Natural killer cell (primary cell): ENCODE measurements at places on chromosomes 13 and 19. TPM values are rescaled to one million over a fixed set of nuclear protein-coding genes. Genes with fewer than 3 reads are reported as not detected.

DNA sequence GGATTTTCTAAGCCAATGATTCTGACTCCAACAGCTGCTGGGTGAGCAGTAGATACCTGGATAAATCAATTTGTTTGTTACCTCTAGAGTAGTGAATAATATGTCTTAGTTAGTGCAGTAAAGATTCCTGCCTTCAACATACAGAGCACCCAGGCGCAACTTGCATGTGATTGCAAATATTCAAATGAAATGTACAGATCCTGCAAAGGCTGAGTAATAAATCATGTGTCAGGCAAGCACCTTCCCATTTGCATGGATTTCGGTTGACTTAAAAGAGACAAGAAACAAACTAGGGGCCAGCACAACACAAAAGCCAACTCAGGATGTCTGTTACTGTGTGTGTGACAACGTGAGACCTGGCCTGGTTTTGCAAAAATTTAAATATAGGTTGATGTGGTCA, 79.7 kb downstream of the TNFSF11 start:
- H3K36me3 ChIP-seq: no peaks in the 10 kb centered on the region
- H3K27ac ChIP-seq: no peak overlapping the region
- no peak for DNase-seq
- no peaks in the 10 kb centered on the region for H3K27me3 ChIP-seq

DNA sequence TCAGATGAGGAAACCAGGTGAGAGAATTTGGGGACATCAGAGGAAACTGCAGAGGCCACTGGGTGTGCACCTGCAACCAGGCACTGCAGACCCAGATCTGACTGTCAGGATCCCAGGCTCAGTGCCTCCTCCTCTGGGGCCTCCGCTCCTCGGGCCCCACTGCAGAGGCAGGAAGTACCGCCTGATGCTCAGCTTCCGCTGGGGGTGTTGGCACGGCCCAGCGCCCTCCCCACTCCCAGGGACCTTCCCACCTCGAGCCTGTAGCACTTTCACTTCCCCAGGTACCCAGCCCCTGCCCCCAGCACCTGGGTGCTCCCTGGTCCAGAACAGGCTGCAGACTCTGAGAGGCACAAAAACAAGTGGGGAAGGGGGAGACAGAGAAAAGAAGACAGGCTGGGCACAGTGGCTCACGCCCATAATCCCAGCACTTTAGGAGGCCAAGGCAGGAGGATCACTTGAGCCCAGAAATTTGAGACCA, 1.4 kb upstream of the CD37 start:
- no peaks in the 10 kb centered on the region for H3K27me3 ChIP-seq
- H3K4me3 ChIP-seq: peak overlapping the region; percentile 2
- peak; percentile 89 for DNase-seq
- H3K4me1 ChIP-seq: peaks cover 75% of the 10 kb centered on the region
- peaks cover 30% of the 10 kb centered on the region for H3K36me3 ChIP-seq

VAV1 gene
- 164 TPM for total RNA-seq

DNA sequence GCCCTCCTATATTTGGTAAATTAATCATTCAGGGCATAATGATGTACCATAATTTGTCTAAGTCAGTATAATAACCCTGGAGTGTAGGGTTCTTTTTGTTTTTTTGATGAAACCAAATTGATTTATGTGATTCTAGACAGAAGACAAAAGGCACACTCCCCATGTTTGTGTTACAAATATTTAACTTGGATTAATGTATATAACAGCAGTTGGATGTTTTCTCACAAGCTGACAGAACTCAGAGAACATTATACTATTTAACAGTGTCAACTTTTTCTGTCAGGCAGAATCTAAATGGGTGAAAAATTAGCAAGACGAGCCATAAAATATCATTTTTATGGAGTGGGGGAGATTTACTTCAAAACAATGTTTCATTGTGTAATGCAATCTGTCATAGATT, 15.2 kb downstream of the CBY2 start:
- H3K36me3 ChIP-seq: no peaks in the 10 kb centered on the region
- no peak overlapping the region for H3K4me3 ChIP-seq
- H3K27me3 ChIP-seq: no peaks in the 10 kb centered on the region
- no peaks in the 10 kb centered on the region for H3K4me1 ChIP-seq

- DNase-seq: no peak
- H3K27ac ChIP-seq: no peak overlapping the region
- H3K4me1 ChIP-seq: peaks cover 31% of the 10 kb centered on the region
- H3K36me3 ChIP-seq: no peaks in the 10 kb centered on the region
- H3K27me3 ChIP-seq: peaks cover 10% of the 10 kb centered on the region
Measured at GRCh38 chr19:54420383-54421168, 5.3 kb downstream of the TTYH1 start.

DNA sequence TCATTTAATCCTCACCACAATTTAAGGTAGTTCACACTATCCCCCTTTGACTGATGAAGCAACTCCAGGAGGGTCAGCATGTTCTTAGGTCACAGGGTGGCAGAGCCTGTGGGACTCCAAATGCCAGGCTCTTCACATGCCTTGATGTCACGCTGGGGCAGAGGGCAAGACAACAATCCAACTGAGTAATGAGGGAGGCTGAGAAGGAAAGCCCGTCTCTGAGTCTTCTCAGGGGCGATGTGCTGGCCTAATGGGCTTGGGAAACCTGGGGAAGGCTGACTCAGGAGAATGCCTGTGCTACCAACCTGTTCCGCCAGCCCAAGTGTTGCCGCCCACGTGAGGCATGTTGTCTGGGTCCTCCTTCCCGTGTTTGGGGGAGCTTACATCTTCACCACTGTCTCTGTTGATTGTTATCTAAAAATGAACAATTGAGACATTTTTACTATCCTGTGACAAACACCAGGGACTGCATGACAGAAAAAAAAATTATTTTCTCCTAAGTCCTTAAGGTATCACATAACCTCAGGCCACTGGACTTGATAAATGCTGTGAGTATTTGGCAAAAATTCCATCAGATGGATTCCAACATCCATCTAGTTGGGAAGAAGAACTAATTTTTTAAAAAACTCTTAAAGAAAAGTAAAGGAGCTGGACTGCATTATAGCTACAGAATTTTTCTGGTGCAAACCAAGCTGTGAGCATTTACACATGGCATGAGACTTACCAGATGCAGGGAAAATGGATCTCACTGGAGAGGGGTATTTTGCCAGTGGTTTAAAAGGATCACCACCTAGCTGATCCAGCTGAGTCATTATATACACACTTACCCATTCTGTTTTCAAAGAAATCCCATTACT, 157.5 kb downstream of the RGCC start:
- no peak for DNase-seq
- no peaks in the 10 kb centered on the region for H3K4me1 ChIP-seq
- H3K36me3 ChIP-seq: peaks cover 18% of the 10 kb centered on the region

DNA sequence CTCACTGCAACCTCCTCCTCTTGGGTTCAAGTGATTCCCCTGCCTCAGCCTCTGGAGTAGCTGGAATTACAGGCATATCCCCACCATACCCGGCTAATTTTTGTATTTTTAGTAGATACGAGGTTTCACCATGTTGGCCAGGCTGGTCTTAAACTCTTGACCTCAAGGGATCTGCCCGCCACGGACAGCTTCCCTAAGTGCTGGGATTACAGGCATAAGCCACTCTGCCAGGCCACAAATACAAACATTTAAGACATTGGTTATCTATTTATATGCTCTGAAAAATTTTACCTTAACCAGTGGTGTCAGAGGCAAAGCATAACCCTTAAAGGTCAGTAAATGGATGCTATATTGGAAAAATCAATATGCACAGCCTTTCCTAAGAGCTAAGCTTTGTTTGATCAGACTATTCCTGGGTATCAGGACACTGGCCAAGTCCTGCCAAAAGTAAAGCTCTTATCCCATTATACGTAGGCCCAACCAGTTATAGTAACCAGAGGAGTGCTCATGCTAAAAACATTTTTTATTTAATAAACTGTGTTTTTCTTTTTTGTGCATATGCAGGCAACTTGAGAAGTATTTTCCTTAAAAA, 56.4 kb upstream of the STARD13 start:
- H3K27me3 ChIP-seq: no peaks in the 10 kb centered on the region
- no peak overlapping the region for H3K27ac ChIP-seq
- no peak overlapping the region for H3K4me3 ChIP-seq
- H3K36me3 ChIP-seq: no peaks in the 10 kb centered on the region

WDR87 gene
- total RNA-seq: not detected

KIRREL2 gene
- 0.27 TPM for total RNA-seq
